ENCODE measurements at places on chromosomes 3 and 15. TPM values are rescaled to one million over a fixed set of nuclear protein-coding genes. Genes with fewer than 3 reads are reported as not detected.
A peak's percentile ranks its signal among the peaks of the same experiment; 100 is the strongest.

IL20RB gene
- 0.68 TPM for polyA plus RNA-seq

LPCAT4 gene
- 40.3 TPM for polyA plus RNA-seq

CLRN1 gene
- polyA plus RNA-seq: not detected

KIF15 gene
- 21.6 TPM for polyA plus RNA-seq

P3H2 gene
- polyA plus RNA-seq: 79.9 TPM

TMCO5A gene
- not detected for polyA plus RNA-seq

DNA sequence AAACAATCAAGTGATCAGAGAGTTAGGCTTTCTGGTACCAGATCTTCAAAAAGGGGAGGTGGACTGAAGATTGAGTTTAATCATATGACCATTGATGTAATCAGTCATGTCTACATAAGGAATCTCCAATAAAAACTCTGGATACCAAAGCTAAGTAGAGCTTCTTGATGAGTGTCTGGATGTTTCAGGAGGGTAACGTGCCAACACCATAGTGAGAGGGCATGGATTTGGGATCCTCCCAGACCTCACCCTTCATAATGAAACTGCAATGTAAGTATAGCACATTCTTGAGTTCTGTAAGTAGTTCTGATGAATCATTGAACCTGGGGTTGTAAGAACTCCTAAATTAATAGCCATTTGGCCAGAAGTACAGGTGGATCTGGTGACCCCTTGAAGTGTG, 21.3 kb downstream of the PGPEP1L start:
- no peak for DNase-seq

DNA sequence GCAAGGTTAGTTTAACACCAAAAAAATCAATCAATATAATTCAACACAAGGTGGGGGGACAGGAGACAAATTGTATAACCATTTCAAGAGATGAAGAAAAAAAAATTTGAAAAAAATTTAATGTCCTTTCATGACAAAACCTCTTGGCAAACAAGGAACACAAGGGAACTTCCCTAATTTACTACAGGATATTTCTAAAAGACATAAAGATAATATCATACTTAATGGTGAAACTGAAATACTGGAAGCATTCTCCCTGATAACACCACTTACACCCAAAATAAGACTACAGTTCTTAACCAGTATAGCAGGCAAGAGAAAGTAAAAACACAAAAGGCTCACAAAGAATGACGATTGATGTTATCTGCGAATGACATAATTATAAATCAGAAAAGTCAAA, 44.7 kb downstream of the IFT57 start:
- no peak for DNase-seq

DNA sequence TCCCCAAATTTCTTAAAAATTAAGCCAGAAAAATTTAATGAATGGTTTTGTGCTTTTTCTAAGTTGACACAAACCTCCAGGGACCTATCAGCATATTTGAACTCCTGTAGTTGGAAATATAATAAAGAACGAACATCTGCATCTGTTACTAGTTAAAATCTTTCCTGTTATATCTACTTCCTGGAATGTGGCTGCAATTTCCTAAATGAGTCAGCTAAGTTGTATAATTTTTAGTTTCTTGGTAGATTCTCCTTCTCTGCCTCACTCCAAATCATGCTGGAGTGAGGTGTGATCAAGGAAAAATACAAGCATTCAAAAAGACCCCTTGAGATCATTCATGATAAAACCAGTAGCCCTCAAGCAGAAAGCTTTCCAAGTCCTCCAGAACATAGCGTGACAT, 106.2 kb upstream of the MCTP2 start:
- DNase-seq: no peak

DNA sequence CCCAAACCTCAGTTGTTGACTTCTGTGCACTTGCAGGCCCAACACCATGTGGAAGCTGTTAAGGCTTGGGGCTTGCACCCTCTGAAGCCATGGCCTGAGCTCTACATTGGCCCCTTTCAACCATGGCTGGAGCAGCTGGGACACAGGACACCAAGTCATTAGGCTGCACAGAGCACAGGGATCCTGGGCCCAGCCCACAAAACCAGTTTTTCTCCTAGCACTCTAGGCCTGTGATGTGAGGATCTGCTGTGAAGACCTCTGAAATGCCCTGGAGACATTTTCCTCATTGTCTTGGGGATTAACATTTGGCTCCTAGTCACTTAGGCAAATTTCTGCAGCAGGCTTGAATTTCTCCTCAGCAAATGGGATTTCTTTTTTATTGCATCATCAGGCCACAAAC, 1255.7 kb downstream of the ZPLD1 start:
- no peak for DNase-seq

DNA sequence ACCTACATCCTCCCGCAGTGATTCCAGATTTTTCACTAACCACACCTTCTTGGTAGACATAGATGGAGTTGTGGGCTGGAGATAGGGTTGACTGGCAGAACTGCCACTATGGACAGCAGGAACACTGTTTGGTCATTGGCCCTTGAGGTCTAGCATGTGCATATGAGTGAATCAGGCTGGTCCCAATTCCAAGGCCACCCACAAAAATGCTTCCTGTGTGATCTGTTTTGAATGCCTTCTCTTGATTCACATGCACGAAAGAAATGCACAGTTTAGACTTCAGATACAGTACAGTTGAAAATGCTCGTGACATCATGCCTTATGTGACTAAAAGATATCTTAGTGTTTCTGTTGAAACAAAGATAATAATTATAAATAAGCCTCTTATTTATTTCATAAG, 285.8 kb upstream of the SEMA6D start:
- no peak for DNase-seq

- DNase-seq: peak; percentile 60
Observed at GRCh38 chr3:188185717-188186251, 31.8 kb downstream of the LPP start.

DNA sequence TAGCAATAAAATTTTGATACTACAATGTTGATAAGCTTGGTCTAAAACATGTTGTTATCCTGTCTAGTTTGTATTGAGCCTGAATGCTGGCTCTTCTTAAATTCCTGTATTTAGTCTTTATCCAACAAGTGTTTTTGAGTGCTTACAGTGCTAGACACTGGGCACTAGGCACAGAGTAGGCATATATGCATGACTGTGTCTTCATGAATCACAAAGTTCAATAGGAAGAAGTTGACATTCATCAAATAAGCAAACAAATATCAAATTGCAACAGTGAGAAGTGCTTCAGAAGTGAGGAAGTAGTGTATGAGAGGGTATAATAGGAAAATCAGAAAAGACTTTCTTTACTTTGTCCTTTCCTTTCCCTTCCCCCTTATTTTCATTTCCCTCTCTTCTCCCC, 6.8 kb downstream of the CD96 start:
- DNase-seq: no peak

DNA sequence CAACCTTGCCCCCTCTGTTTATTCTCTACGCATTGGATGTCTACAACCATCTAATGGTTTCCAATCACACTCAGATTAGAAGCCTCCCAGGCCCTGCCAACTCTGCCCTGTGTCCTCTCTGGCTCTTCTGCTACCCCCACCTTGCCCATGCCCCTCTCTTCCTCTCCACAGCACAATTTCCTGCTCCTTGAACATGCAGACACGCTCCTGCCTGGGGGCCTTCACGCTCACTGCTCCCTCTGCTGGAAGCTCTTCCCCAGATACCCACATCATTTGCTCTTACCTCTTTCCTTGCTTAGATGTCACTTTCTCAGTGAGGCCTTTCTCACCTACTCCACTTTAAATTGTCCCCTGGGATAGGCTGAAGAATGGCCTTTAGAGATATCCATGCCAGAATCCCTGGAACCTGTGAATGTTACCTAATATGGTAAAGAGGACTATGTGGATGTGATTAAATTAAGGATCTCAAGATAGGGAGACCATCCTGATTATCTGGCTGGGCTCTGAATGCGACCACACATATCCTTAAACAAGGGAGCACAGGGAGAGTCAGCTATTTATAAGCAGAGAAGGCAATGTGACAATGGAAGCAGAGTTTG, 9.9 kb downstream of the KY start:
- no peak for DNase-seq

- DNase-seq: no peak
Observed at GRCh38 chr15:49815950-49816349, 195.1 kb downstream of the DTWD1 start.

- no peak for DNase-seq
Observed at GRCh38 chr15:59887211-59887610, 116.9 kb upstream of the FOXB1 start.

DNA sequence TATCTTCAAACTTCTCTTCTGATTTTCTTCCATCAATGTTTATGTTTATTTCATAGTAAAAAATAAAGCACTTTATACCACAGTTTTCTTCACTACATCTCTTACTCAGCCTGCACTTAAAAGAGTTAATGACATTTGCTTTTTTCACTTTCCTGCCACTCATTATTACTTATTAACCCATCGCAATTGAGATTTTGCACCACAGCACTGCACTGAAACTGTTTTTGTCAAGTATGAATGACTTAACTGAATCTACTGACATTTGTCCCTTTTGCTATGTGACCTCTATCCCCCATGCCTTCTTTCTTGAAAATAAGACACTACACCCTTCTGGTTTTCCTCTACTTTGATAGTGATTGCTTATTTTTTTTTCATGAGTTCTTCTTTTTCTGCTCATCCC, 739.7 kb upstream of the DPPA4 start:
- no peak for DNase-seq

DNA sequence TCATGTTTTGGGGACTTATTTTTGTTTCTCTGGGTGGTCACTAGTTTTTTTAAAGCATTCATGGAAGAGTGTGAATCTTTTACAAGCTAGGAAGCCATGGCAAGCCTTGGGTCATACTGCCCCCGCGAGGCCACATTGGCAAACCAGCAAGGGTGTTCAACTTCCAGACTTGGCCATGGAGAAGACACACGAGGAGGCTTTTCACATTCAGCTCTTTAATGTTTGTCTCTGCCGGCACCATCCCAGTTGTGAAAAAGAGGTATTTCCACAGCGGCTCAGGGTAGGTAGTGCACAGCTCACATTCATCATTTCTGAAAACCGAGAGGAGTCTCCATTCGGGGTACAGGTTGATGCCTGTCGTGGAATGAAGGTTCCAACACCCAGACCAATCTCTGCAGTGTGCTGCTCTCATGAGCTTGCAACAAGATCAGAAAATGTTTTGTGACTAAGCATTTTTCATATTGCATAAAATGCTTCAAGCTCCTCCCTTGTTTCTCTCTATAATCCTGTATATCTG, 7.7 kb downstream of the CCR5 start:
- DNase-seq: peak; percentile 59

- DNase-seq: no peak
Observed at GRCh38 chr15:41983621-41984571, 11.5 kb upstream of the EHD4 start.

- DNase-seq: no peak
Observed at GRCh38 chr3:100087198-100087597, 27.1 kb downstream of the FILIP1L start.

DNA sequence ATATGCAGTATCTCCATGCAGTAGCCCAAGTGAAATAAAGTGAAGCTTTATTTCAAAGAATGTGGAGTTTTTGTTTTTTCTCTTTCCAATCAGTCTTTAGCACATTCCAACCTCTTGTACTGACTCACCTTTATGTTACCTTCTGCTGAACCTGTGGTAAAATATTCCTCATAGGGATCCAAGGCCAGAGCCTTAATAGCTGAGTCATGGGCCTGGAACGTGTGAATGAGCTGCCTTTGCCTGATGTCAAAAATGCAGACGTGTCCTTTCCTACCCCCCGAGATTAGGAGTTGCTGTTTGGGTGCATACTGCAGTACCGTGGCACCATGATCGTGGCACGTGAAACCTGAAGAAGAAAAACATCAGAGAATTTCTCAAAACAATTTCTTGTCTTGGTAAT, 108.5 kb downstream of the GLDN start:
- DNase-seq: no peak
